CD8-positive, alpha-beta T cell (primary cell): ENCODE measurements at places on chromosomes 13 and 19. TPM values are rescaled to one million over a fixed set of nuclear protein-coding genes. Genes with fewer than 3 reads are reported as not detected.

DNA sequence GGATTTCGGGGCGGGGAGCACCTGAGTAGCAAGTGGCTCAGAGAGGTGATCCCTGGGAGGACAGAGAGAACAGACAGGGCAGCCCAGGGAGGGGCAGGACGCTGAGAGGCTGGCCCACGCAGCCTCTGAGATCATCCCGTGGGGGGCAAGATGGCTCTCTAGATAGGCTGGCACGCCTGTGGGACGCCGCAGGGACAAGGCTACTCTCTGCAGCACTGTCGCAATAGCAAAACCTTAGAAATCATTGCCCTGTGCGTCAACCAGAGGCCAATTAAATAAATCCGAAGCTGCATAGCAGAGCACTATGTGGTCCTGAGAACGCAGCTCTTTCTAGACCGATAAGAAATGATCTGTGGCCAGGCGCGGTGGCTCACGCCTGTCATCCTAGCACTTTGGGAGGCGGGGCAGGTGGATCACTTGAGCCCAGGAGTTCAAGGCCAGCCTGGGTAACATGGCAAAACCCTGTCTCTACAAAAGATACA, 5.1 kb downstream of the PEX11G start:
- DNase-seq: no peak

Gene ZNF154
- 15.7 TPM for total RNA-seq

DNA sequence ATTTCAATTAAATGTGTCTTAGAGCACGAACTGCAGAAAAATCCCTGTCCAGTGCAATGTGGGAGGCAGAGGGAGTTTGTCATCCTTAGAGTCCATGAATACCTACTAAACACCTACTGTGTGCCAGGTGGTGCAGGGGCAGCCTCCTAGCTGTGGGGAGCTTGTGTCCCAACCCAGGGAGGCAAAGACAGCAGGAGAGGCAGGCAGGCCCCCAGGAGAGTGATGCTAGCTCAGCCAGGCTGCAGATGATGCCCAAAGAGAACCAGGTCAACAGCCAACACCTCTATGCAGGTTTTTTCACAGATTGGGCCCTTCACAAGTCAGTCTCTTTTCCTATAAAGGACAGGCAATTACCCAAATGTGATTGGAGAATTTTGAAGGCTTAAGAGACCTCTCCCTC, 108.2 kb upstream of the UQCRFS1 start:
- no peak for DNase-seq

Gene SH2D3A
- total RNA-seq: 33.5 TPM

GRCh38 chr19:11203194-11204075, 6.1 kb upstream of the KANK2 start:
- peak; percentile 39 for DNase-seq

DNA sequence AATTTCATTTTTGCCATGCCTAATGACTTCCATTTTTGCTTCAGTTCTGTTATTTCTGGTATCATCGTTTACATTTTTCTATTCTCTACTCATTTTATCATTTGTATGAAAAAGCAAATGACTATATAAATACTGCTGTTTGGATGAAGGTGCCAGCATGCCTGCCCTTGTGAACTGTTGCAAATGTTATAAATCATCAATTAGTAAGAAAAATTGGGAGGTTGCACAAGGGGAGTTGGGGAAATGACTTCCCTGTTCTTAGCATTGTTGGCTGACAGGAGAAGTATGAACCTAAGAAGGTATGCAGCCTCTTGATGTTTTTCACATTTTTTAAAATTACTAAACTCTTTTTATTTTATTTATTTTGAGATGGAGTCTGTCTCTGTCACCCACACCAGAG, 15.1 kb downstream of the SAFB start:
- DNase-seq: no peak
